T-cell (primary cell): ENCODE measurements at places on chromosomes 5 and 9.
A peak's percentile ranks its signal among the peaks of the same experiment; 100 is the strongest.

DNA sequence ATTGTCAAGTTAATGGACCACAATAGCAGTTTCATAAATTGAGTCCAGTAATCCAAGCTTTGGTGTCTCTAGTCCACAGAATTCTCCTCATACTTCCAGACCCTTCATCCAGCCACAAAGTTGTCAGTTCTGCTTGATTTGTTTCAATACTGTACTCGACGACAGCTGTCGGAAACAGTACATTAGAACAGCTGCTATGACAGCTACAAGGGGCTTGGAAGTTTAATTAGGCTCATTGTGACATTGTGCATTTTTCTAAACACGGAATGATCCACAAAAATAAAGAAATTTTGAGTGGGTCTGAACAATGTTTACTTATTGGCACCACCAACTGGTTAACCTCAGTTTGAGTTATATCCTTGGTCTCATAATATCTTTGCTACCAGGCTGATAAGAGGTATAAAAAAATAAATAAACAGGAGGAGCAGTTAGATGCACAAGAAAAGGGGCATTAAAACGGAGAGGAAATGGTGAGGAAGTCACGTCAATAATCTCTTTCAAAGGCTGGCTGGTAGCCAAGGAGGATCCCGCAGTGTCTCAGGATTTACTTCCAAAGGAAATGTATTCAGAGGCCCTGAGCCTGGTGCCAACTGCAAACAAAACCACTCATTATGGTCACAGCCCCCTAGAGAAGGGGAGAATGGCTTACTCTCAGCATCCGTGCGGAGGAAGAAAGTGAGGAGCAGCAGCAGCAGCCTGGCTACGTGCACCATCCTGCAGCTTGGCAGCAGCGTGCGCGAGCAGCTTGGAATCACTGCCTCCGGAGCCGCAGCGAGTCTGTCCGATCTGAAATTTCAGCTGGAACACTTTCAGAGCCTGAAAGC is 933.8 kb upstream of the DMAC1 start:
- DNase-seq = no peak

GRCh38 chr5:134595458-134595838 is 37.2 kb downstream of the SAR1B start:
- no peak for DNase-seq

DNA sequence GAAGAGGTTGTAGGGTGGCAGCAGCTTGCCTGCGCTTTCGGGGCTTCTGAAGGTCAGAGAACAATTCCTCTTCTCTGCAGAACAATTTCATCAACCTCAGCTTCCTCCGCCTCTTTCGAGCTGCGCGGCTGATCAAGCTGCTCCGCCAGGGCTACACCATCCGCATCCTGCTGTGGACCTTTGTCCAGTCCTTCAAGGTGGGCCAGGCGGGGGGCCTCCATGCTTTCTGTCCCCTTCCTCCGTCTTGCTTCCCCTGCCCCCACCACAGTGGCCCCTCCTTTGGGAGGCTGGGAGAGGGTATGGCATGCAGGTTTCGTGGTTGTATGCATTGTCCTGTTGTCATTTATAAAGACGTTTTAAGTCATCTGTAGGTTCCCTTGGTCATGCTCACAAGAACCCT is 195.8 kb downstream of the CACNA1B start:
- no peak for DNase-seq

GRCh38 chr5:155260798-155261197 is 247.2 kb downstream of the KIF4B start:
- DNase-seq = no peak

- DNase-seq = no peak
Observed at GRCh38 chr5:73861313-73861988, 235.5 kb downstream of the ARHGEF28 start.

- no peak for DNase-seq
Observed at GRCh38 chr5:148388696-148389095, 4.9 kb downstream of the FBXO38 start.

DNA sequence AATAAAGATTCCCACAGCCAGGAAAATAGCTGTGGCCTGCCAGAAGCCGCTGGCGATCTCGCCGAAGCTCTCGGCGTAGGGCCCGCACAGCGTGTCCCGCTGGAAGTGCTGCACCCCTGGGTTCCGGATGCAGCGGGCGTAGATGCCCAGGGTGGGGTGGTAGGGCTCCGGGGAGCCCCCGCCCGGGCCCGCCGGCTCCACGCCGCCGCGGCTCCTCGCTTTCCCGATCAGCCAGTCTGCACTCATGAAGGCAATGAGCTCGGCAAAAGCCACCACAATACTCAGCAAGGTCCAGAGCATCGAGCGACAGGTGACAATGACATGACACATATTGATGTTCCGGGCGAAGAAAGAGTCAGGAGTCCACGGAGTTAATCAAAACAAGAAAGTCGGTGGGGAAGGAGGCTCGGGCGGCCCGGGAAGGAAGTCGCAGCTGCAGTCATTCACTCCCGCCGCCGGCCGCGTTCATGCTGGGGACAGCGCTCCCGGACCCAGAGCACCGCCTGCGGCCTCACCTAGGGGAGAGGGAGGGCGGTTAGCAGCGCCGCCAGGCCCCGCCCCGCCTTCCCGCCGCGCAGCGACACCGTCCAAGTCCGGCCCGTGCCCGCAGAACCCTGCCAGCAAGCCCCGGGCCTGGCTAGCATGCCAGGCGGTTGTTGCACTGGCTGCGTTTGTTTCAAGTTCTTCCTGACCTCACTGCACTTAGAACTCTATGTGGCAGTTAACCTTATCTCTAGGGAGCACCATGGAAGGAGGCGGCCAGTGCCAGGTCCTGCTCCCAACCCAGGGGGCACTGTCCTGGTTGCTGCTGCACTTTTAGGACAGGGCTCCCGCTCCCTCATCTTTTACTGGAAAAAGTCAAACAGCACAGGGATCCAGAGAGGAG is 138.4 kb downstream of the LHFPL2 start:
- peak; percentile 2 for DNase-seq

DNA sequence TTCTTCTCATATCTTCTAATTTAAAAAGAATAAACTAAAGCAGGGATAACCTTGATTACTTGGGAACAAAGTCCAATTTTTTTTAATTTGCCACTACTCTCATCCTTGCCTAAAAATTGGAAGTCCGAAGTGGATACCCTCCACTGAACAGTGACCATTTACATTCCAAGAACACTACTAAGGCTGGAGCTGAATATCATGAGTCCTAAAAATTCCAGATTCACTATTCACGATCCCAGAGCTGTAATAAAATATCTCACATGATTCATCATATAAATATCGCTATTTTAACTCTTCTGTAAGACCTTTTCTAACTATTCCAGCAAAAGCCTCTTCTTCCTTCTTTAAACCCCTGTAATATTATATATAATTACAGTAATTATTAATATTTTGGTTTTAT is 57.4 kb downstream of the ATPSCKMT start:
- DNase-seq = no peak

DNA sequence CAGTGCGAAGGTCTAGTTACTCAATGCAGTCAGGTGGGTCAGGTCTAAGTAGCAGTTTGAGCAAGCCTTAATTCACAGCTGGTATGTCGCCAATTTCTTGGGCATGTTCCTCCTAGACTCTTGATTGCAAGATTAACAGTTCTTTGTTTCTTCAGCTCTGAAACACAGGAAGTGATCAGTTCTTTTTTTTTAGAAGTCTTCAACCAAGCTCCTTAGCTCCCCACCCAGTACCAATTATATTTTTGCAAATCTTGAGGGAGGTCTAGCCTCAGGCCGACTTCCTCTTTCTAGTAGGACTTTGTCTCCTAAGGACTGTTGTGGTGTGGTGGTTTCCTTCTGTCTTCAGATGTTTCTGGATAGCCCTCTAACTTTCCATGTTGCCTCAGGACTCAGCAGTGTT is 2054.2 kb downstream of the MAT2B start:
- DNase-seq = no peak

DNA sequence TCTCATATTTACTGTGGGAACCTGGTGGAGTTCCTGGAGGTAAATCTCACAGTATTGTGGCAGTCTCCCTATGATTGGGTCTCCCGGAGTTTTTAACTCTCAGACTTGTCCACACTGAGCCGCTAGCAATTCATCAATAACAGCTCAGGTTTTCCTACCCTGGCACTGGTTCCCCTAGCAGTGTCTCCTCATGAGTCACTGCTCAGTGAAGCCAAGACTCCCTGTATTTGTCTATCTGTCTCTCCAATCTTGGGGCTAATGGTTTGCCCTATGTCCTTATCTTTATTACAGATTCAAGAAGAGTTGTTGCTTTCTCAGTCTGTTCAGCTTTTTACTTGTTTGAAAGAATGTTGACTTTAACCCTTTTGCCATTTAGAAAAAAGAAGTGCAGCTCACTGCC is 176.7 kb upstream of the FGF10 start:
- DNase-seq = no peak

DNA sequence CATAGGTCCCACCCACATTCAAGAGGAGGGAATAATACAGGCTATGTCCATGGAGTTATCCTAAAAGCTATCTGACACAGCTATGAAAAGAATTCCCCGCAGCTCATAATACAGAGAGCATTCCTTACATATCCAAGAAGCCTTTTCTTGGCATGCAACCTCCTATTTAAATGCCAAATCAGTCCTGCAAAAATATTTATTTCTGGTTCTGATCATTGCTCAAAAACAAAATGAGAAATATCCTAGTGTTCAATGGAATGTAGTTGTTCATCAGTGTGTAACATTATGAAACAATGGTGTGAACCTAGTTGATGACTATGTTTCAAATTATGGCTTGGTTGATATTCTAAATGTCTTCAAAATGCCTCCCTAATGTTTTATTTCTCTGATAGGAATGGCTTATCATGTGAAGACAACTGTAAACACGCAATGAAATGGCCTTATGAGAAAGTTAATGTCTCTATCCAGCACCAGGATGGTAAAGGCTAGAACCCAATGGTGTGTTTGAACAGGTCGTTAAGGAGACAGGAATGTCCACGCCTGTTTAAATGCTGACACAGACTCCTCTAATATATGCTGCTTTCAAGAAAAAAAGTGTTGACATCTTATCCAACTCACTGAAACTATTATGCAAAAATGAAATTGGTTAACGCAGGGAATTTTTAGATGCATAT is 126.7 kb upstream of the CDH6 start:
- no peak for DNase-seq

- no peak for DNase-seq
Observed at GRCh38 chr9:37082214-37082765, 38.1 kb upstream of the ZCCHC7 start.

DNA sequence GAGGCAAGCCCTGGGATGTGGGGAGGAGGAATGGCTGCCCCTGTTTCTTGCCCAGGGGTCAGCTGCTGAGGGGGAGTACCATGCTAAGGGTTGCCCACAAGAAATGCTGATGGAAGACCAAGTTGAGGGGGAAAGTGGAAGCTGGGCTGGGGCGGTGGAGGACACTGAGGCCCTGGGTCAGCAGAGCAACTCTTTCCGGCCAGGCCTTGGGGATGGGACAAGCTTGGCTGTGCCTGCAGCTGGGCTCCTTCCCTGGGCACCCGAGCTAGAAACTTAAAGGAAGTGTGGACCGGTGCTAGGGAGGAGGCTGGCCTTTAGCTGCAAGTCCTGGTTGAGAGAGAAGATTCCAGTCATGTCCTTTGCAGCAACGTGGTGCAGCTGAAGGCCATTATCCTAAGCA is 22.7 kb downstream of the CSF1R start:
- no peak for DNase-seq

DNA sequence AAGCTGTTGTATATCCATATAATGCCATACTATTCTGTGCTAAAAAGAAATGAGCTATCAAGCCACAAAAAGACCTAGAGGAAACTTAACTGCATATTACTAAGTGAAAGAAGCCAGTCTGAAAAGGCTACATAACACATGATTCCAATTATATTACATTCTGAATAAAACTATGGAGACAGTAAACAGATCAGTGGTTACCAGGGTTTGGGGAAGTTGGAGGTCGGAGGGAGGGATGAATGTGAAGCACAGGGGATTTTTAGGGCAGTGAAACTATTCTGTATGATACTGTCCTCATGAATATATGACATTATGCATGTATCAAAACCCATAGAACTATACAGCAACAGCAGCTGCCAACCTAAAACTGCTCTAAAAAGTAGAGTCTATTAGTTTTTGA is 5.6 kb upstream of the RFK start:
- DNase-seq = no peak

- no peak for DNase-seq
Observed at GRCh38 chr9:119500072-119500771, 131.0 kb upstream of the BRINP1 start.

DNA sequence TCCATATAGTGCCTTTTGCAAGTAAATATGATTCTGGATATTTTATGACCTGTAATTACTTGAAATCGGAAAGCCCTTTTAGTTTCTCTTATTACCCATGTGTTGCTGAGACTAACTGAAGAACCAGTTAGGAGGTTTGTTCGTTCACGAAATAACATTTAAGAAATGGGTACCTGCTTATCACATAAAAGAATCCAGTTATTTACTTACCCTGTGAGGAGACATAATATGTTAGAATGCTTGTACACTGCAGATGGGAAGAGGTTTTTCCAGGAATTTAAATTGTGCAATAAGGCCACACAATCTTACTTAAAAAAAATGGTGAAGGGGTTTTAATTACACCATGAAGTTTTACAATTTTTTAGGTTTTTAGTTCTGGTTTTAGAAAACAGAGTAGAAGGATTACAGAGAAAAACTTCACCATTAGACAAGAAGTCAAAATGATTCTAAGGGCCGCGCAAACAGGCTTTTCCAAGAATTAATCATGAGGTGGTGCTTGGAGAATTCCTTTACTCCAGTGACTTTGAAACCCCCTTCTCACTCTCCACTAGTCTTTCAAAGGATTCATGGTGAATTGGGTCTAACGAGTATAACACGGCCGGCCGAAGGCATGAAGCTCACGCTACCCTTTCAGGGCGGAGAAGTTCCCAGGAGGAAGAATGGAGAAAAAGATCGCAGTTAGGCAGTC is 1.1 kb upstream of the PTGER4 start:
- no peak for DNase-seq

- DNase-seq = no peak
Observed at GRCh38 chr5:54867310-54867944, 118.0 kb downstream of the ESM1 start.

DNA sequence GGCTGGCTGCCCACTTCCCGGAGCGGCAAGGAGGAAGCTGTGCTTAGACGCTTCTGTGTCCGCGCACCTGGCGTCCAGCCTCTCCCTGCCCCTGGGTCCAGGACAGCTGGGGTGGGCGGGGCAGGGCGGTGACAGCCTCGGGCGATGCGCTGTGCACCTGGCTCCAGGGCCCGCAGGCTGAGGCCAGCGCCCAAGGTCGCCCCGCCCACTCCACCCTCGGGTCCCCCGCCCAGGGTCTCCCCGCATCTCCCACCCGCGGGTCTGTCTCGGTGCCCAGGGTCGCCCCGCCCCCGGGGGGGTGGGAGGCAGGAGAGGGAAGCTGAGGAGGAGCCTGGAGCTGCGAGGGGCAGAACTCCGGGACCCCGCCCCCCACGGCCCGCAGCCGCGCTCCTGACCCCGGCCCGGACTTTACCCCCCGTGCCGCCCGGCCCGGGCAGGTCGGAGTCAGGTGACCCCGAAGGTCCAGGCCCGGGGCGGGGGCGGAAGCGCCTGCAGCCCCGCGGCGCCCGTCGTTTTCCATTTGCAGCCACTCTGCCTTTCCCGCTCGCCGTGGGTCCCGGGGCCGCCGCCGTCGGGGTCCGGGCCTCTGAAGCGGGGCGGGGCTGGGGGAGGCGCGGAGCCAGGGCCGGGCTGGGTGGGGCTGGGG is at the start of gene ENTPD8:
TSS of gene ENTPD8 (minus strand) at position 69 of the 646 bp plus-strand sequence. CDS start 3,072 bp downstream, outside the sequence.
- no peak for DNase-seq
